Left renal cortex interstitium (tissue), 4 donors: ENCODE measurements at places on chromosomes 3 and 15. TPM values are rescaled to one million over a fixed set of nuclear protein-coding genes. Genes with fewer than 3 reads are reported as not detected.

Gene C3orf22
- polyA plus RNA-seq = not detected

Gene CSPG5
- polyA plus RNA-seq = 1.2 TPM

Gene ANKRD63
- polyA plus RNA-seq = 0.48 TPM

Gene KCNMB3
- 7.0 TPM for polyA plus RNA-seq

Gene PRSS50
- 3.5 TPM for polyA plus RNA-seq

Gene HEMK1
- polyA plus RNA-seq = 26.0 TPM

Gene CFAP44
- 30.7 TPM for polyA plus RNA-seq

Gene SCAPER
- polyA plus RNA-seq = 22.2 TPM

Gene ARPP21
- 1.2 TPM for polyA plus RNA-seq

Gene SI
- not detected for polyA plus RNA-seq

Gene STRIT1
- polyA plus RNA-seq = 3.7 TPM

Gene ACP3
- 59.5 TPM for polyA plus RNA-seq

Gene NT5DC2
- 189 TPM for polyA plus RNA-seq

Gene INKA1
- 18.4 TPM for polyA plus RNA-seq

Gene TMCO5A
- not detected for polyA plus RNA-seq

Gene OXTR
- polyA plus RNA-seq = 1.0 TPM

Gene ILDR1
- 8.6 TPM for polyA plus RNA-seq

Gene ADGRG7
- 0.08 TPM for polyA plus RNA-seq

Gene LMCD1
- polyA plus RNA-seq = 29.5 TPM

Gene ADAMTS7
- 19.7 TPM for polyA plus RNA-seq

Gene CX3CR1
- polyA plus RNA-seq = 4.1 TPM

Gene ASB14
- 1.2 TPM for polyA plus RNA-seq

Gene GLDN
- polyA plus RNA-seq = 0.62 TPM

Gene FES
- 20.6 TPM for polyA plus RNA-seq

Gene TNIK
- polyA plus RNA-seq = 20.1 TPM

Gene TERC
- polyA plus RNA-seq = 0.56 TPM

Gene PHLDB2
- 112 TPM for polyA plus RNA-seq

Gene CLEC3B
- 22.7 TPM for polyA plus RNA-seq

Gene NEO1
- 139 TPM for polyA plus RNA-seq

Gene ADCY5
- polyA plus RNA-seq = 12.7 TPM

Gene ZNF660
- 11.0 TPM for polyA plus RNA-seq

Gene RLBP1
- polyA plus RNA-seq = not detected

Gene NANOGP8
- polyA plus RNA-seq = not detected

Gene CPNE9
- not detected for polyA plus RNA-seq

Gene ADAMTSL3
- 5.4 TPM for polyA plus RNA-seq

Gene SKOR1
- polyA plus RNA-seq = 0.31 TPM

Gene GOLGA8R
- 14.0 TPM for polyA plus RNA-seq

Gene GOLGA6L7
- polyA plus RNA-seq = 0.13 TPM

Gene MME
- polyA plus RNA-seq = 374 TPM

Gene UPK1B
- polyA plus RNA-seq = 6.9 TPM

Gene SLC28A2
- polyA plus RNA-seq = 0.31 TPM
